ENCODE measurements at places on chromosomes 6 and 20.

GRCh38 chr20:32179515-32179914 lies 28.0 kb downstream of the PLAGL2 start:
- DNase-seq = no peak

DNA sequence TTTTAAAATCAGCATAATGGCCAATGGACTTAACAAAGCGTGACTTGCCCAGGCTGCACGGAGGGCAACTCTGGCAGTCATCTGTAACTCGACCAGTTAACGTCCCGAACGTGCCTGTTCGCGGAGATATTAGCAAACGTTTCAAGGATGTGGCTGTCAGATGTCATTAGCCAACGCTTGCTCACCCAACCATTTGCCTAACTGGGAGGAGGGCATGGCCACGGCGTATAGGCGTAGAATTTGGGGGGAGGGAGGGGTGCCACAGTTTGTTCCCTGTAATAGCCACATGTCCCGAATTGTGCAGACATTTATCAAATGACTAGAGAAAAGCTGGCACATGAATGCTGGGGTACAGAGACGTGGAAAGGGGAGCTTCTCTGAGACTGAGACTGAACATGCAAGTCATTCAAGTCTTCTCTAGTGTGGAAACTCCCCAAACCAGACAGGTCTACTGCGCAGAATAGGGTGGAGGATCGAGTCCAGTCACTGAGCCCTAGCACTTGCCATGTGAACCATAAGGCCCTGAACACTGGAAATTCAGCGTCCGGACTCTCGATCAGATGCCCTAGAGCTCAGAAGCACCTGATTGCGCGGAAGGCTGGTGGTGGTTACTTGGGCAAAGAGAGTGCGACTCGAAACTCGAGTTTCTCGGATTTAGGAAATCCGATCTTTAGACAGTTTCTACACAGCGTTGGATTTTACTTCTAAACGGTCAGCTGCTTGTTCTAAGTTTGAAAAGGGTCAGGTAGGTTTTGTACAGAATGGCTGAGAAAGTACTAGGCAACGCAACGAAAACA lies 32.6 kb downstream of the TFAP2B start:
- no peak for DNase-seq

GRCh38 chr6:111558690-111559187 lies 46.9 kb downstream of the TRAF3IP2 start:
- DNase-seq = no peak

DNA sequence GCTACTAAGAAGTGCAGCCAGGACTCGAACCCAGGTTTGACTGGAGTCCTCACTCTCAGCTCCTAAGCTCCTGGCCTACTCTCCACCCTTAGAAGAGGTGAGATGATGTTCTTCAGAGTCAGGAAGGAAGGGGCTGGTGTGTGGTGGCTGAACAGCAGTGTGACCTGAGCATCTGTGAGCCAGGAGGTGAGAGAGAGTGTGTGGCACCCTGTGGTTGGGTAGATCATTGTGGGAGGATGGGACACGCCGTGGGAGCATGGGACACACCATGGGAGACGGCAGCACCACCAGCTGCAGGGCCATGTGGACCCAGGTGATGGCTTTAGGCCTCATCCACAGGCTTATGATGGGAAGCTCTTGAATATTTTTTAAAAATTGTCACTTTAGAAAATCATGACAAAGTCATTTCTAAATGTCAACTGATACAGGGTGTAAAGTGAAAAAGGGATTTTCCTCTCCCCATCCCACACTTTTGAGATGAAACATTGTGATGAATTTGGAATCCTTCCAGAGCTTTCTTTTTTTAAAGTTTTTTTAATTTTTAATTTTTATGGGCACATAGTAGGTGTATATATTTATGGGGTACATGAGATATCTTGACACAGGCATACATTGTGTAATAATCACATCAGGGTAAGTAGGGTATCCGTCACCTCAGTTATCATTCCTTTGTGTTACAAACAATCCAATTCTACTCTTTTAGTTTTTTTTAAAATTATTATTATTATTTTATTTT lies 31.6 kb downstream of the SRC start:
- DNase-seq = no peak

GRCh38 chr6:35638679-35639078 lies 50.0 kb downstream of the FKBP5 start:
- no peak for DNase-seq

DNA sequence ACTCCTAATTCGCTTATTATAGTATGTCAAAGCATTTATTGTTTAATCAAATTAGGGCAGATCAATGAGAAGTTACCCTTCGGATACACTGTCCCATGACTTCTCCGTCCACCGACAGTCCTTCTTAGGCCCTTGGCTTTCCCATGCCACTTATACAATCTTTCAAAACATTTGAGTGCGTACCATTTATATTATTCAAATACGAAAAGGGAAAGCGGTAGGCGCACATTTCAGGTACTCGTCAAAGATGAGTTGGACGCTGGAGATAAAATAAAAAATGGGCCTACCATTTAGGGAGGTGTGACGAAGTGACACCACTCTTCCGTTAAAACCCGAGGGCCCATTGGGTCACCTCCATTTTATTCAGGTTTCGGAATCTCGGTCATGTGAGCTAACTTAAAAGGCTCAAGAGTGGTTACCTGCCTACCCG lies 542 bp upstream of the AFG1L start:
- no peak for DNase-seq

- DNase-seq = no peak
These were observed 103.9 kb downstream of the IPCEF1 start for GRCh38 chr6:154252678-154253077.

DNA sequence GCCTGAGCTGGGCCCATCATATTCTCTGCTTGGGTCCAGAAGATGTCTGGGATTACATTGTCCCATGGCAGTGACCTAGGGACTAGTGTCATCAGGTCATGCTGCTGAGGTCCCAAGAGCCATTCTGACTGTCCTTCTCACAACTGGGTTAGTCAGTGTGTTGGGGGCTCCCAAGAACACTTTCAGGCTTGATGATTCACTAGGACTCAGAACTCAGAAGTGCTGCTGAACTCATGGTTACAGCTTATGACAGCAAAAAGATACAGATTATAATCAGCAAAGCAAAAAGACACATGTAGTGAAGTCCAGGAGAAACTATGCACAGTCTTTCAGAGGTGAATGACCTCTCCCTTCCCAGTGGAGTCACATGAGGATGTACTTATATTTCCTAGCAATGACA lies 107.8 kb downstream of the SYNE1 start:
- no peak for DNase-seq

- no peak for DNase-seq
These were observed 311.8 kb upstream of the MMS22L start for GRCh38 chr6:97594844-97595243.

- no peak for DNase-seq
These were observed 79.0 kb upstream of the ATXN1 start for GRCh38 chr6:16840291-16840690.
